Left ventricle myocardium superior (tissue), 1 donor: ENCODE measurements at places on chromosomes 11 and 22. TPM values are rescaled to one million over a fixed set of nuclear protein-coding genes. Genes with fewer than 3 reads are reported as not detected.

PRRG4 gene
- total RNA-seq: 0.62 TPM

DNA sequence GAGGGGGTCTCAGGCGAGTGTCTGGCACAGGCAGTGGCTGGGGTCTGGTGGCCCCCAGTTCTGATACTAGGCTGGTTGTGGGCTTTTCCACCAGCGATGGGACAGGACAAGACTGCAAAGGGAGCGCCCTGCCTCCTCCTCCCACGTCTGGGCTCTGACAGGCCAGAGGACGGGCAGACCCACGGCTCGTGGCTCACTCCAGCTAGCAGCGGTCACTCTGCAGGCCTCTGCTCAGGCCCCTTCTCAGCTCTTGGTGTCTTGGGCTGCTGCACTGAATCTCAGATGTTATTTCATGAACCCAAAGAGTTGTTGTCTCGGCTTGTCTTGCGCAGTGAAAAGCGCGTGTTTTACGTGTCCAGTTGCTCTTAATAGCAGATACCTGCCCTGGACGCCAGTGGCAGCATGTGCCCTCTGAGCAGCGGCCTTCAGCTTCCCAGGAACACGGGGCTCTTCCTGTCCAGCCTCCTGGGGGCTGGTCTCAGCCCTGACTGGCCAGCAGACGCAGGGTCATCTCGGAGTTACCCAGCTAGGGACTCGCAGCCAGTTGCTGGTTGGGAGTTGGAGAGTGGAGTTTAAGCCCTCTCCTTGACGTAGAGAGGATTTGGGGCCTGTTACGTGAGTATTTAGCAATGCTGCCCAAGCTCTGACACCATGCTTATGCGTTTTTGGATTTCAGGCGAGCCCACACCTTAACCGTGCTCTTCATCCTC lies 9.6 kb downstream of the PTDSS2 start:
- DNase-seq: no peak

DNA sequence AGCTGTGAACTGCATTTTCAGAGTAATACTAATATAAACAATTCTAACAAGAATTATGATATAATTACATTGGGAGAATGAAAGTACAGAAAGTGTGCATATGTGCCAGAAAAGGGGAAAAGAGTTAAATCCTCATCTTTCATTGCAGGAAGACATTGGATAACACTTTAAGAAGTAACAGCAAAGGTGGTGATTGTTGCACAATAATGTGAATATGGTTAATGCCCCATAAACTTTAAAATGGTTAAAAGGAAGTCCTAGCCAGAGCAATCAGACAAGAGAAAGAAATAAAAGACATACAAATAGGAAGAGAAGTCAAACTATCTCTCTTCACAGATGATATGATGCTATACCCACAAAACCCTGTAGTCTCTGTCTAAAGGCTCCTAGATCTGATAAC lies 111.5 kb downstream of the TTC28 start:
- DNase-seq: no peak

GRCh38 chr22:40241200-40241763 lies 63.6 kb downstream of the TNRC6B start:
- no peak for DNase-seq

- DNase-seq: no peak
Measured at GRCh38 chr11:134515081-134515960, 103.3 kb upstream of the B3GAT1 start.

- no peak for DNase-seq
Measured at GRCh38 chr11:73889019-73889418, 12.2 kb downstream of the PAAF1 start.
